Stimulated activated CD8-positive, alpha-beta memory T cell treated with anti-CD3 and anti-CD28 coated beads, Interleukin-15, amount 100 ng/mL, for 4 hours (primary cell): ENCODE measurements at places on chromosomes 1 and 21.

GRCh38 chr1:88036345-88037014 is 647.6 kb upstream of the PKN2 start:
- DNase-seq = no peak

- no peak for DNase-seq
Observed at GRCh38 chr1:176101951-176102642, 105.0 kb downstream of the COP1 start.

DNA sequence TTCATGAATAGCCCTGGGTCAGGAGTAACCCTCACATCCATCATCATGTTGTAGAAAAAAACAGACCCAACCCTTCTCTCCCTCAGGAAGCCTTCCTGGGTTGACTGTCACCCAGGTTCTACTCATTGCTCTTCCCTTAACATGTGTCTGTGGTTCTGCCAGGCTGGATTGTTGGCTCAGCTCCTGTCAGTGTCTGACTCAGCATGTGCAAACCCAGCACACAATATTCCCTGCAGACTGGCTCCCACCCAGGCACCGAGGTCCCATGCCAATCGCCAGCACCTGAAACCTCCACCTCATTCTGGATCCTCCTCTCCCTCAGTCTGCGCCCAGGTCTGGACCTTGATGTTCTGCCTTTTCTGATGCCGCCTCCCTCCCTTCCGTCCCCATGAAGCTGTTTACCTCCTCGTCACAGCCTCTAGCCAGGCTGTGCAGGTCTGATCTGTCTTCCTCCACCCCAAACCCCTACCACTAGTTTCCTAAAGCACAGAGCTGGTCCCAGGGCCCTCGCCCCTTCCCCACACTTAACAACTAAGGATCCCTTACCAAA is 4.3 kb upstream of the S100A8 start:
- no peak for DNase-seq

DNA sequence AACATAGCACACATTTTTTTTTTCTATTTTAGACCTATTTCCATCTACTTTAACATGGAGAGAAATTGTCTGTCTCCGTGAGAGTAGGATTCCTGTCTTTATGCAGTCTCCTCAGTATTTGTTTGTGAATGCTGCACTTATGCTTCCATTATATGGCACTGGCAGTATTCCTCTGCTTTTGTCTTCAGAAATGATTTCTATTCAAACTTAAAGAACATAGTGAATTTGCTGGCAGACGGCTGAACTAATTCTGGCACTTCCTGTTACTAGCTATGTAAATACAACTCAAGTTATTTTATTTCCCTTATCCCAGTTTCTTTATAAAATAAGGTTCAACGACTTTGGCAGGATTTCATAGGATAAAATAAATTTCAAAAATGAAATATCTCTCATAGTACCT is 45.3 kb downstream of the KCTD3 start:
- no peak for DNase-seq

GRCh38 chr21:15327637-15328265 is 263.0 kb upstream of the NRIP1 start:
- no peak for DNase-seq

DNA sequence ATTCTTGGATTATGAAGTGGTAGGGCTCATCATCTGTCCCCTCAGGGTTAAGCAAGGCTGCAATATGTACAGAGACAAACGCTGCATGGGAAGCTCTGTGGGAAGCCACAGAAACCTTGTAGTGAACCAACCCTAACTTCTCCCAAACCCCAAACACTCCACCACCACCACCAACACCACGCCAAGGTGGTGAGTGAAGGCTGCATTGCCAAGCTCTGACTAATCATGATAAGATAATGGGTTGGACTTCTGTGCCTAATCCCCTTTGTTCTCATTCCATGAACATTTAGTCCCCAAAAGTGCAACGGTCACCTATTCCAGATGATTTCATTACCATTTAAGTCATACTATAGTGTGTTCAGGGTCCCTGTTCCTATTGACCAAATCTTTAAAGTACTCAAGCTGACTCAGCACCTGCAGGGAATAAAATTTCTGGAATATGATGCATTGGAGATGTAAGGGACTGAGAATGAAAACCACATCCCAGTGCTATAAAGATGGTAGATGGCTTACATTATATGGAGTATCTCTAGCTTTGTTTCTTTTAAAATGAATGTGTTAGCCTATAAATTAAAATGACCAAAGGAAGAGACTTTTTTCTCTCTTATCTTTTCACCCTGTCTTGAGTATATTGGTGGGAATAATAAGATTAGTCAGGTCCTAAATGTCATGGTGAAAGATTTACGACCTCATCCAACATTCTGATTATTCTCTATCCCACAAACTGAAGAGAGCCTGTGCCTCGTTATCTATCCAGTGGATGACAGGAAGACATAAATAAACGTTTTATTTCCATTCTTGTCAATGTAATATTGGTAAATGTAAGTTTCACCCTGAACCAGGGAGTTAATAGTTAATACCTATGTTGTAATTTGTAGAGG is 22.6 kb upstream of the PLD5 start:
- DNase-seq = no peak
